ENCODE measurements at places on chromosomes 2 and 18.

- DNase-seq, result no peak
Observed at GRCh38 chr2:217451666-217452065, 551.1 kb downstream of the TNS1 start.

- no peak for DNase-seq
Observed at GRCh38 chr2:33205693-33206434, 259.1 kb downstream of the LTBP1 start.

DNA sequence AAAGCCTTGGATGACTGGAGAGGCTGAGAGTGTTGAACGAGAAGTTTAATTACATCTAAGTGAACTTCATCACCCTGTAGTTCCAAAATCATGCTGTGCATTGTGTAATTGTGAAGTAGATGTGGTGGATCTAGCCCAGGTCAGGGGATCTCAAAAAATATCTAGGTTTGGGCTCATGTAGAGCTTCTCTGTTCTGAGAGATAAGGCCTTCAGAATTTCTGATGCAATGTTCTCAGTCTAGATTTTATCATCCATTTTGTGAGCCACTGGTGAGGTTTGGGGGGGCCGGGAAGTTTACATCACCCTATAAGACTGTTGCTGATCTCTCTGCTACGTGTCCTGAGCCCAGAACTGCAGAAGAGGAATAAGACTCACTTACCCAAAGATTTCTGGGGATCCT, 719.4 kb downstream of the SOCS6 start:
- DNase-seq, result no peak

- DNase-seq, result peak; percentile 40
Observed at GRCh38 chr2:127106457-127106990, 430 bp downstream of the BIN1 start.

GRCh38 chr18:32469691-32470459, 807 bp downstream of the GAREM1 start:
- DNase-seq, result peak; percentile 52

- DNase-seq, result no peak
Observed at GRCh38 chr2:122737429-122738077, 982.1 kb downstream of the TSN start.

DNA sequence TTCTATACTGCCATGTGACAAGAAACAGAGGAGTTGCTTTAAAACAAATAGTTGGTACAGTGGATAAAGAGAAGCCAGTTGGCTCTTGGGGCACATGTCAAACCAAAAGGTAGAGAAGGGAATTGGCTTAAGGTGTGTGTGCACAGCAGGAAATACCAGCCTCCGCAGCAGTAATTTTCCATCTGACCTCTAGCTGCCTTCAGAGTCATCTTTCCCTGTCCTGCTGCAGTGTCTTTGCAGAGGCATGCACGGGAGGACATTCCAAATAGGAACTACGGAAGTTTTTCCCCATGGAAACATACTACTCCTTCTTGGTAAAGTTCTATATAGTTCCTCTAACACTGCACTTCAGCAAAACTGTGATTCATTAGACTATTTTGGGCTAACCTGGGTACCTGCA, 99.5 kb downstream of the RAB3GAP1 start:
- no peak for DNase-seq

DNA sequence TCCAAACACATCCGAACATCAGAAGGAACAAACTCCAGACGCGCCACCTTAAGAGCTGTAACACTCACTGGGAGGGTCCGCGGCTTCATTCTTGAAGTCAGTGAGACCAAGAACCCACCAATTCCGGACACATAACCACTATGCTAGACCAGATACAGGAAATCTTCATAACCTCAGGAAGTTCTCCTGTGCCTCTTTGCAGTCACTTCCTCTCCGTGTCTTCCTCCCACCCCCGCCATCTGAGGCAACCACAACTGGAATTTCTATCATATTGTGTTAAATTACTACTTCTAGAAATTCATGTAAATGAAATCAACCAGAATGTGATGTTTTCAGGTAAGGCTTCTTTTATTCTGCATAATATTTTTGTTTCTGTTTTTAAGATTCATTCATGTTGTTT, 631.0 kb upstream of the NXPH2 start:
- no peak for DNase-seq

GRCh38 chr2:204255526-204255925, 289.7 kb upstream of the PARD3B start:
- no peak for DNase-seq

DNA sequence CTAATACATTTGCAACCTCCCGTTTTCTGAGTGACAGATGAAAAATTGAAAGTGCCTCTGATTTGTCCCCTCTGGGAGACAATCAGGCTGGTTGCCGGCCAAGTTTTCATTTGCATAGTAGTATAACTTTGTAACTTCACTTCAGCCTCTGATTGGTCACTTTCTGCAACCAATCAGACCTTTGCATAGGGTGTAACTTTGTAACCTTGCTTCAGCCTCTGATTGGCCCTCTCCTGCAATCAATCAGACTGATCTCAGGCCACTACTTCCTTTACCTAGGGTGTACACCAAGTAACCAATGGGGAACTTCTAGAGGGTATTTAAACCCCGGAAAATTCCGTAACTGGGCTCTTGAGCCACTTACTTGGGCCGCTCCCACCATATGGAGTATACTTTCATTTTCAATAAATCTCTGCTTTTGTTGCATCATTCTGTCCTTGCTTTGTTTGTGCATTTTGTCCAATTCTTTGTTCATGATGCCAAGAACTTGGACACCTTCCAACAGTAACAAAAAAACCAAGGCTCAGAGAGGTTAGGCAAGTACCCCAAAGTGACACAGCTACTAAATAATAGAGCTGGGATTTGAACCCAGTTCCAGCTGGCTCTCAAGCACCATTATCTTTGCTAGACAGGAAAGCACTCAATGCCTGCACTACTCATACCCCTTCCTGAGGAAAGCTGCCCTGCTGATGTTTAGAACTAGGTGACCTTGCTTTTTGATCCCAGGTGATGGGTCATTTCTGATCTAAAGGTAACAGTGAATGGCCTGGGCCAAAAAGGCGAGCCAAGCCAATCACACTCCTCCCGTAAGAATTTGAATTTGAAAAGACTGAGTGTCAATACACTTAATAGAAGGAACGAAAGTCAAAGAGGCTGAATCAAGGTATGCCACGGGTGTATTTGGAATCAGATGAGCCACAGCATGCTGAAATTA, 10.9 kb upstream of the MYOM1 start:
- DNase-seq, result no peak

GRCh38 chr2:18430996-18431748, 129.3 kb downstream of the RDH14 start:
- DNase-seq, result no peak

- DNase-seq, result no peak
Observed at GRCh38 chr2:178592655-178593054, 112.4 kb downstream of the PLEKHA3 start.

- DNase-seq, result no peak
Observed at GRCh38 chr2:236306825-236307540, 42.8 kb upstream of the ASB18 start.

GRCh38 chr2:216151313-216152025, 42.3 kb downstream of the XRCC5 start:
- no peak for DNase-seq

GRCh38 chr18:306608-307255, 38.9 kb upstream of the THOC1 start:
- no peak for DNase-seq

- no peak for DNase-seq
Observed at GRCh38 chr18:61953161-61953560, 60.4 kb upstream of the RNF152 start.

DNA sequence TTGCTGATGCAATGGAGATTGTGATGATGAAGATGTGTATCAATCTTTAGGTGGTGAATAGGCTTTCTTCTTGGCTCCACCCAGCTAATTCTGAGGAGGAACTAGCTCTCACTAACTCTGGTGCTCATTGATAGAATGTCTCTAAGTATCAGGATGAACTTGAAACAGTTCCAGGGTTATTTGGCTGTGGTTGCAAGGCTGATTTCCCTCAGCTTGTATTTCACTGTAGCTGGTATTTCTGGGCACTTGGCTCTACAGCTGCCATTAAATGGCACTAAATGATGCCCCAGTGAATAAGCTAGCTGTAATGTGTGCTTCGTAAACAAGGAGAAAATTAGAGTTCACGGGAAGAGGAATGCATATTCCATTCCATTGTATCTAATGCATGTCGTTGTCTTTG, 241.2 kb downstream of the RPIA start:
- DNase-seq, result no peak

- no peak for DNase-seq
Observed at GRCh38 chr2:135960656-135961551, 24.5 kb downstream of the DARS1 start.

DNA sequence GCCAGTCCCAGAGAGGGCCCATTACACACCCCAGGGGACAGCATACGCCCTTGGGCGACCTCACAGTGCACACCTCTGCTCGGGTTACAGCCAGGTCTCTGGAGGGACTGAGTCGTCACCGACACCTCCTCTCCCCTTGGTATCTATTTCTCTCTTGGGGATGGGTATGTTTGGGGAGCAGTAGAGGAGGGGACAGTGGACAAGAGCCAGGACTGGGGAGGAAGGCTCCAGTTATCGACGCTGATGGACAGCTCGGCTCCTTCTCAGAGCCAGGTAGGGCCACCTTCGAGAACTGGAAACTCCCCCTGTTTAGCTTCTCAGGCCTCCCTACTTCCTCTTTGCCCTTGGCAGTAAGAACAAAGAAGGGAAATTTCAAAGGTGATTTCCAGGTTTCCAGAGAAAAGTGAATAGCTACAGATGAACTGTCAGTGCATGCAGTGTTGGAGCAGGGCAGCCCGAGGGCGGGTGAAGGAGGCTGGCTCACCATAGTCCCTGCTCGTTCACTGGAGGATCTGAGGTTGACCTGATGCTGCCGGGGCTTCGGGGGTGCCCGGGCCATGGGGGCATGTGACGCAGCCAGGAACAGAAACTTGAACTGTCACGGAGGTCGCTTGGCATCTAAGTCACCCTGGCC, 4.4 kb upstream of the SEMA4C start:
- no peak for DNase-seq

- no peak for DNase-seq
Observed at GRCh38 chr2:215423928-215424540, 11.8 kb downstream of the FN1 start.

- DNase-seq, result no peak
Observed at GRCh38 chr2:75600461-75601011, 39.8 kb upstream of the EVA1A start.

GRCh38 chr18:11872479-11873136, 21.4 kb downstream of the CHMP1B start:
- no peak for DNase-seq

GRCh38 chr2:25912851-25913695, 34.8 kb upstream of the ASXL2 start:
- DNase-seq, result no peak

DNA sequence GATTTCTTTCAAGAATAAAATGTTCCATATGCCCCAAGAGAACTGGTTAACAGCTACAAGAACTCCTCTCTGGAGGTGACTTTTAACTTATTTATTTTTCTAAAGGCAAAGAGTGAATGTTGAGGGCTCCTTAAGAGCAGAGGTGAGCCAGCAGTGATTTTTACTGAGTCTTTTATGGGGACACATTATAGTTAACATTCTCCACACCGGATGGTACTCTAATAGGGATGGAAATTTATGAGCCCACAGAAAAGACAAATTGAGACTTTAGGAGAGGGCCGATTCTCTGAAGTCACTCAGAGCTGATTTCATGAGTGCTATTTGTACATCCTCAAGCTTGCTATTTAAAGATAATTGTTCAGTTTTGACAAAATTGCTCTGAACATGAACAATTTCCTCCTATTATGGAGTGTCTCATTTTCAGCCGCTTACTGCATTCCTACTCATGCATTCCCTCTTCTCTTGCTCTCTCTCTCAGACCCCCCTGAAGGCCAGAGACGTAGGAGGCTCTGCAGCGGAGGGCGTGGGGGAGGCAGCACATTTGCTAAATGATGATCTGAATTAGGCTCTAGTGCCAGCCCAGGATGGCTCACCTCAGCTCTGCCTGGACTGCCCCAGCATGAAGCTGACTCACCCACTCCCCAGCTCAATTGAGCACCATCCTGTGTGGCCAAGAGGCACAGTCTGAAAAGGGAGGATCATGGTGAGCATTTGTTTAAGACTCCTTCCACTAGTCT, 5.9 kb upstream of the RPL37A start:
- no peak for DNase-seq

GRCh38 chr2:43294973-43295603, 68.7 kb upstream of the ZFP36L2 start:
- DNase-seq, result no peak

- DNase-seq, result no peak
Observed at GRCh38 chr2:174776223-174776622, 12.0 kb upstream of the CHRNA1 start.

DNA sequence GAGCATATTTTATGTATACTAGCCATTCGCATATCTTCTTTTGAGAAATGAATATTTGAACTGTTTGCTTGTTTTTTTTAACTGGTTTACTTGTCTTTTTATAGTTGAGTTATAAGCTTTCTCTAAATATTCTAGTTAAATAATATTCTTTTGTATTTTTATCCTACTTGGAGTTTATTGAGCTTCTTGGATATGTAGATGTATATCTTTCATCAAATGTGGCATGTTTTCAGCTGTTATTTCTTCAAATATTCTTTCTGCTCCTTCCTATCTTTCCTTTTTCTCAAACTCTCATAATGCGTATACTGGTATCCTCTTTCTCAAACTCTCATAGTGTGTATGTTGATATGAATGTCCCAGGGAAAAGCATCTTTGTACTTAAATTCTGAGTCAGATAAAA, 100.3 kb upstream of the NCKAP5 start:
- DNase-seq, result no peak

GRCh38 chr18:80068571-80069272, 34.5 kb downstream of the RBFA start:
- DNase-seq, result no peak

- peak; percentile 28 for DNase-seq
Observed at GRCh38 chr2:165698444-165698884, 95.6 kb downstream of the GALNT3 start.

DNA sequence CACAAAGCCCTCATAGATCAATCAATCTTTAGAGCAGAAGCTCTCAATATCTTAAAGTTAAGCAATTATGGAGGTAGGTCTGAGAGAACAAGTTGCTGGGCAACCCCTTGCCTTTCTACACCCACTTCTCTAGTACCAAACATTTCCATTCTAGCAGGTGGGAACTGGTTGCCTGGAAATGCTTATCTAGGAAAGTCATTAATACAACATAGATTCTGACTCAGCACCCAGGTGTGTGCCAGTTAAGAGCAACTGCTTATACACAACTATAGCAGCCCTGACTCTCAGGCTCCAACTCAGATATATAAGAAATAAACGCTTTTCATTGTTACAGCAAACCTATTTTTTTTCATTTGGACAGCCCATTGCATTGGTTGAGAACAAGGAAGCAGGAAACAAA, 237.7 kb downstream of the IRS1 start:
- no peak for DNase-seq

Data from left cardiac atrium (tissue), 4 donors.